ENCODE measurements at places on chromosomes 11 and 22. TPM values are rescaled to one million over a fixed set of nuclear protein-coding genes. Genes with fewer than 3 reads are reported as not detected.

Gene TMPRSS5
- total RNA-seq = 0.22 TPM

Gene FOLR2
- not detected for total RNA-seq

Gene MPZL3
- total RNA-seq = 6.9 TPM

Gene NCF4
- not detected for total RNA-seq

Gene CRYBB2
- total RNA-seq = not detected

Gene NR1H3
- total RNA-seq = 10.6 TPM

Gene OR5A1
- total RNA-seq = not detected

Gene MPST
- total RNA-seq = 43.1 TPM

Gene ROBO4
- total RNA-seq = 0.26 TPM

Gene TSPAN18
- 0.52 TPM for total RNA-seq

Gene YPEL4
- 0.65 TPM for total RNA-seq

Gene OR8D4
- total RNA-seq = 0.32 TPM

Gene B3GAT1
- total RNA-seq = not detected

Gene PTPRJ
- total RNA-seq = 10.6 TPM

Gene VPREB1
- not detected for total RNA-seq

Gene HIRA
- total RNA-seq = 17.9 TPM

Gene TMPRSS4
- not detected for total RNA-seq

Gene USP28
- 35.0 TPM for total RNA-seq

Gene NXPE1
- 0.11 TPM for total RNA-seq

Gene OR52H1
- 0.65 TPM for total RNA-seq

Gene KRTAP5-7
- total RNA-seq = 0.13 TPM

Gene DBX1
- total RNA-seq = not detected

Gene PNPLA5
- 0.13 TPM for total RNA-seq
